ENCODE measurements at places on chromosomes 6 and 20. TPM values are rescaled to one million over a fixed set of nuclear protein-coding genes. Genes with fewer than 3 reads are reported as not detected.
A peak's percentile ranks its signal among the peaks of the same experiment; 100 is the strongest.

- DNase-seq: no peak
Observed at GRCh38 chr20:61331543-61331942, 79.5 kb downstream of the CDH4 start.

GRCh38 chr20:11894062-11894461 is 23.6 kb upstream of the BTBD3 start:
- no peak for DNase-seq

DNA sequence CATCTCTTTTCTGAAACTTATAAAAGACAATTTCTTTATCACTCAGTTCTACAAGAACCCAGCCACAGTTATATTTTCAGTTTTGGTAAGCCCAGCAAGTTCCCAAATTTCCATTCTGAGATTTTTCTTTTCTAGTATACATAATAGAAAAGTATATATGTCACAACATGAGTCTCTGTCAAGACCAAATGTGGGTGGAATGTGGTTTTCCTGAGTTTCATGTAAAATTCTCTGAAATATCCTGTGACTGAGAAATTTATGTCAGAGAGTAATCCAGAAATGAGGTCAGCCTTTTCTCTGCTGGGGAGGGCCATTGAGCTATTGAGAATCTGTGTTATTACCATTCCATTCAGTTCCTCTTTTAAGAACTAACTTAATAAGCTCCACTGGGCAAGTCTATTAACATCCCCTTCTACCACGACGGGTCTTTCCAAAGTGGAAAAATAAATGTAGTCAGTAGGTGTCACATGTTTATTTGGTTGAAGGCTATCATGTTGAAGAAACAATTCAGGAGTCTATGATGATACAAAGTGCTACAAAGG is 100.7 kb upstream of the HMGN3 start:
- DNase-seq: no peak

GRCh38 chr6:52725535-52726192 is 37.6 kb downstream of the GSTA2 start:
- no peak for DNase-seq

- DNase-seq: no peak
Observed at GRCh38 chr20:23206995-23207394, 120.9 kb upstream of the CD93 start.

- no peak for DNase-seq
Observed at GRCh38 chr6:141261016-141261671, 871.6 kb upstream of the GJE1 start.

DNA sequence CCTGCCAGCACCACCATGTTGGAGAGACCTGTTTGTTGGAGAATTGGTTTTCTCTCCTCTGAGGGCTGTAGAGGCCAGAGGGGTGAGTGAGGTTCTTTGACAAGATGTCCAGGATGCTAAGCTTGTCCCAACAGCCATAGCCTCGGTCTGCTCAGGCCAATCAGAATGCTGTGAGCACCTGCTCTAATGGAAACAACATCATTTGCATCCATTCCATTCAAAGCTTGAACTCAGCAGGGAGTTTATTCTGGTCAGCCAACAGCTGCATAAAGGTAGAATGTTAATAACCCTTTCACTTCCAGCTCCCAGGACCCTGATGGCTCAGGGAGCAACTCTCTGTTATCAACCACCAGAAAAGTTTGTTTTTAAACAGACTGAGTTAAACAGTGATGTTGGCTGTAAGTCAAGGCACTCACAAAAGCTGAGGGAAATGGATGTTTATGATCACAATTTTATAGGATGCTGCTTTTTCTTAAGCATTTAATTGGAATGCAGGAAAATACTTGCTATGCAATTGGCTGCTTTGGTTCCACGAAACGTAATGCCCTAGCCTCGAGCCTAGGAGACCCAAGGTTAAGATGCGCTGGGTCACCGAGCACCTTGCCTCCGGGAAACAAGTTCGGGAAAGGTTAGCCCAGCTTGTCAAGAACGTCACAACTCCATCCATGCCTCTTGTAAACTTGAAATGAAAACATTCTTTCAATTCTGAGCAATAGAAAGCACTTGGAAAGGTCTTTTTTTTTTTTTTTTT is 155.2 kb downstream of the NFATC2 start:
- DNase-seq: no peak

DNA sequence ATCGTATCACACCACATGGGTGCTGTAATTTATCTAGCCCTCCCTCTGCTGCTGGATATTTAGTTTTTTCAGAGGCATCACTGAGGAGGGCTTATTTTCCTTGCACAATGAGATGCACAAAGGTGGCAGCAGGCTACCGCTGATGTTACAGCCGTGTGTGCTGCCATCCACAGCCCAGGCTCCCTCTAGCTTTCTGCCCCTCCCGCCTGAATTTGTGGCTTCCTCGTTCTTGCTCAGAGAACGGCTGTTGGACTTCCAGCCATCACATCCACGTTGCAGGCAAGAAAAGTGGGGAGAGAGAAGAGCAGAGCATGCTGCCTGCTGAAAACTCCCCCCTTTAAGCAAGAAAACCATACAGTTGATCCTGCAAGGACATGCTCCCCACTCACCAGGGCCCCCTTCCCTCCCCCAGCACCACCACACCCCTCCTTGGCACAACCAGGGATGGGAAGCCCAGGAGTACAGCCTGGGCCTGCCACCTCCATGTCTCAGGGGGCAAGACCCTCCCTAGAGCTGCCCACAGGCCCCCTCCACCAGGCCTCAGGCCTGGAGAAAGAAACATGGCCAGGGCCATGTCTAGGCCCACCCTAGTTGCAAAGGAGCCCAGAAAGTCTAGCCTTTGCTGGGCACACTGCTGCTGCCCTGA is 102.6 kb downstream of the MRPL14 start:
- DNase-seq: peak; percentile 22

- DNase-seq: no peak
Observed at GRCh38 chr6:21538186-21538798, 55.3 kb upstream of the SOX4 start.

DNA sequence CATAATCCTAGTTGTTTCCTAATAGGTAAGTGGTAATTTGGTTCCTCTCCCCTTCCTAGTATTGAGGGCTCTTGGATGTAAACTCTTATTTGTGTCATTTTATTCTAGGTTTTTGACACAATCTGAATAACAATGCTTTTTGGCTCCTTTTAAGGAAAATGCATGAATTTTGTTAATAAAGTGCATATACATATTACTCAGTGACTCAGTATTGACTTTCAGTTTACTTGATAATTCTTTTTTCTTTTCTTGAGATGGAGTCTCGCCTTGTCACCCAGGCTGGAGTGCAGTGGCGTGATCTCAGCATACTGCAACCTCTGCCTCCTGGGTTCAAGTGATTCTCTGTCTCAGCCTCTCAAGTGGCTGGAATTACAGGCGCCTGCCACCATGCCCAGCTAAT is 19.1 kb downstream of the ITCH start:
- DNase-seq: no peak

DNA sequence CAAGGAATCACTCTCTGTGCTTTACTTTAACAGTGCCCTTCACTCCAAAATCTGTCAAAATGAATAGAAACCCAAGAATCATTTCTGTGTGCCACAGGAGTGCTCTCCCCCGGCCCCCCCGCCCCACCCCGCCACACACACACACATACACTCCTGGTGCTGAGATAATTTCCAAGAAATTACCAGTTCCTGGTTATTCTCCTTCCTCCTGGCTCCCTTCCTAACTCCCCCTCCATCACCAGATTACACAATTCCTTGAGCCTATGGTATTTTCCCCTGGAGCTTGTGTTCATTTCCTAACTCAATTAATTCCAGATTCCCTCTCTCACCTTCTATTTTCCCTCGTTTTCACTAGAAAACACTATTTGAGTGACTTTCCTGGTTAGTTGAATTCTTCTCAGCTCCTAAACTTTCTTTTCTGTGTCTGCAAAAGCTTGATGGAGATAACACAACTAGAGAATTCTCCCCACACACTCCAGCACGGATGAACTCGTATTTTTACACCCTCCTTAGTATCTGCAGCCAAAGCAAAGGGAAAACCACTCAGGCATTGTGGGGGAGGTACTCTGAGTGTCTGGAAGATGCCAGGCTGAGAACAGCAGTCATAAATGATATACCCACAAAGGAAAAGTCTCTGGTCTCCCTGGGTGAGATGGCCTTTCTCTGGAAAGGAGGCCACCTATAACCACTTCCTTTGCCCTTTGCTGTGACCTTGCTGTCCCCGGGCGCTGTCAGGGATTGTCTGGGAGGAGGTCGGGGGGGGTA is 1.9 kb upstream of the SLC24A3 start:
- no peak for DNase-seq

DNA sequence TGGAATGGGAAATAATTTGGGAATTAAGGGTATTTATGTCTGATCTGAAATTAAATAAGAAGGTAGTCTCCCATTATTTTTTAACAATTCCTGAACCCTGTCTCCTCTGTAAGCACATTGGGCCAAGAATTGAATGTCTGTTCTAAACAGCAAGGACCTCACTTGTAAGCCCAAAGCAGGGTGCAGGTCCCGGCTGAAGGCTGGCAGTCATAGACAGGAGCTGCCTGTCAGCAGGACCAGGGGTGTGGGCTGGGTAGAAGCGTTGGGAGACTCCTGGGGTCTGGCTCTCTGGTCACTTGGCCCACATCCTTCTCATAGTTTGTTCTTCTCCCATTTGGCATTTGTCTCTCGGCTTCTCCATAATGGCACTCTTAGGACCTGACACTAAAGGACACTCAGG is 75.6 kb downstream of the SNX9 start:
- DNase-seq: no peak

GRCh38 chr6:168039849-168040248 is 39.2 kb downstream of the FRMD1 start:
- DNase-seq: no peak

GRCh38 chr6:167826896-167827582 is at the start of gene AFDN:
TSS of gene AFDN (plus strand) at chr6:167826911. CDS start at chr6:167827133, 222 bp downstream.
- DNase-seq: no peak

DNA sequence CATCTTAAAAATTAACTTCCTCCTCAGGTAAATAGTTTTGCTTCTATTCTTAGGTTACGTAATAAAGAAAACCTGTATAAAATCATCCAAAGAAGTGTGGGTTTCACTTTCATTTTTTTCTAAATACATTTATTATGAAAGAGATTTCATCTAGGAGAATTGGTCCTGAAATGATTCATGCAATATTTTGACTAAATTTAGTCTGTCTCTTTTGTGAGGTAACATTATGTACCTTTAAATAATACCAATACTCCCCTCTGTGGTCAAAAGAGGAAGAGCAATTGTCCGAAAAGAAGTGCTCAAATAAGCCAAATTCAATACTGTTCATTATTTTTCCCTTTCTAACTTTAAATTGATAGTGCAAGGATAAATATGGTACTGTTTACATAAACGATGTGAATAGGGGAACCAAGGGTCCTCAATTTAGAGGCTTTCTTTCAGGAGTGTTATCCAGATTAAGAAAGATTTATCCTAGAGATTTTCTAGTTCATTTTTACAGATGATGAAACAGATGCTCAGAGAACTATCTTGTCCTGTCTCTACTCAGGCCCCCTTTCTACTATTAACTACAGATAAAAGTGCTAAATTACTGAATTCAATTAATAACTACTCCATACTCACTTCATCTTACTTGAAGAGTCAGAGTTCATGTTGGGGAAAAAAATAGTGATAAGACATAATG is 26.2 kb downstream of the CYP39A1 start:
- no peak for DNase-seq

GRCh38 chr6:75611702-75612375 is 10.2 kb downstream of the SENP6 start:
- DNase-seq: peak; percentile 61

GRCh38 chr20:51237791-51238190 is 214.9 kb upstream of the KCNG1 start:
- DNase-seq: no peak

GRCh38 chr6:14540276-14540675 is 422.7 kb downstream of the CD83 start:
- DNase-seq: no peak

DNA sequence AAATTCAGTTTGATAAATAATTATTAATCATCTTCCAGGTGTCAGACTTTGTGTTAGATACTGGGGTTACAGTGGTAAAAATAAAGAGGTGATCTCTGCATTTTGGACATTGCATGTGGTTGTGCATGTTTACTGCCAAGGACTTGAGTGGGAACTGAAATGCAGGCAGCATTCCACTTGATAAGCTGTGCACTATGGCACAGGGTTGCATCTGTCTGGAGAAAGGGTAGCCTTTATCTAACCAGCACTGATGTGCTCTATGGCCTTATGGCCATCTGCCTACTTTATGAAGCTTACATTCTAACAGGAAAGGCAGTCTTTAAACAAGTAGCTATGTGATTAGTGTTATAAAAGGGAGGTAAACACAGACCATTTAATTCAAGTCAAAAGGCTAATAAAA is 53.0 kb upstream of the MLIP start:
- DNase-seq: no peak

DNA sequence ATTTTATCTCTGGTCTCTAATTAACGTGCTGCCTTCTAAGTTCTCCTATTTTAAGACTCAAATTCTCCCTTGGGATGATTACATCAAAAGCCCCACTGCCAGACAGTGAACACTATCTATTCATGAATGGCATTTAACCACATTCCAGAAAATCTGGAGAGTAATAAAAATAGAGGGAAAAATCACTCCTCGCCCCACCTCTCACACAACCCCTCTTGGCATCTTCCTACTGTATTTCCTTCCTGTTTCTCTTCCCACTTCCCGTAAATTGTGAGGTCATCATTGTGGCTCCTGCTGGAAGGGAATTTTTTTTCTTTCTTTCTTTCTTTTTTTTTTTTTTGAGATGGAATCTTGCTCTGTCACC is 31.5 kb downstream of the RAB44 start:
- DNase-seq: no peak

Gene MYT1
- total RNA-seq: 0.05 TPM

Gene LSM2
- total RNA-seq: 174 TPM

Gene ERVFRD-1
- not detected for total RNA-seq

Gene AFDN
- total RNA-seq: 12.5 TPM

Gene CABLES2
- total RNA-seq: 5.1 TPM

Gene TAP2
- 136 TPM for total RNA-seq

Gene RAET1L
- not detected for total RNA-seq

Gene TFAP2C
- not detected for total RNA-seq

Gene CDSN
- total RNA-seq: not detected

Gene RNF39
- total RNA-seq: not detected

Gene RNF146
- 9.7 TPM for total RNA-seq

Gene MAD2L1BP
- 22.7 TPM for total RNA-seq

Gene PI16
- 0.27 TPM for total RNA-seq

Gene AIG1
- total RNA-seq: 28.0 TPM
